ENCODE measurements at places on chromosomes 6 and 20.

- DNase-seq, result no peak
Measured at GRCh38 chr6:52871621-52872020, 31.0 kb upstream of the GSTA5 start.

- no peak for DNase-seq
Measured at GRCh38 chr20:48624315-48625020, 203.3 kb downstream of the PREX1 start.

- DNase-seq, result no peak
Measured at GRCh38 chr20:53494753-53495152, 98.9 kb downstream of the ZNF217 start.

GRCh38 chr6:50792771-50793170 is 25.9 kb upstream of the TFAP2B start:
- DNase-seq, result no peak

GRCh38 chr6:90403489-90404381 is 107.1 kb upstream of the BACH2 start:
- no peak for DNase-seq

DNA sequence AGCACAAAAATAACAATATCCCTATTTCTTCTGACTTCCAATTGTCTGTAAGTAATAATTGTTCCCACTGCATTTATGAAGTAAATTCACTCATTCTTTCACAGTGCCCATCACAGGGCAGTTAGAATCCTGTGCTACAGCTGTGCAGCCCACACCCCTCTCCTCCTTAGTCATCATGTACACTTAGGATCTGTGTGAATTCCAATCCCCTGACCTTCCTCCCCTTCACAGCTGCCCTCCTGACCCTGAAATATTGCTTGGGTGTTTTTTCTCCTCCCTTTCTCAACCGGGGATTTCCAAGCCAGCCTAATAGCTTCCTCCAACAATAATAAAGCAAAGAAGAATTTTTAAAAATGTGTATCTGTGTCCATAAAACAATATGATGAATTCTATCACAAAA is 91.5 kb upstream of the BEND6 start:
- no peak for DNase-seq

DNA sequence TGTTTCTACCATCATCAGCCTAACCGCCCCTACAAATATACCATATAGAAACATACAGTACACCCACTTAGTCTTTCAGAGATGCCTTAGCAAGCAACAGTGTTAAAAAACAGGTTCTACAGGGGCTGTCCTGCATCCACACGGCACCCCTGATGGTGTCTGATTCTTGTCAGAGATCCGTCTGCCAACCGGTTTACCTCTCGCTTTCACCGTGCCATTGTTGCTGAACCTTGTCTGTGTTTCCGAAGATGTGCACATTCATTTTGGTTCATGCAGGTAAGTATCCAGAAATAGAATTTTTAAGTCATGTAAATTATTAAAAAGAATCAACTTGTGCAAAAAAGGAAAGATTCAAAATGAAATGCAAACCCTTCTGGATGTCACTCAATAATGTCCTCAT is 52.9 kb downstream of the EPHA7 start:
- no peak for DNase-seq

DNA sequence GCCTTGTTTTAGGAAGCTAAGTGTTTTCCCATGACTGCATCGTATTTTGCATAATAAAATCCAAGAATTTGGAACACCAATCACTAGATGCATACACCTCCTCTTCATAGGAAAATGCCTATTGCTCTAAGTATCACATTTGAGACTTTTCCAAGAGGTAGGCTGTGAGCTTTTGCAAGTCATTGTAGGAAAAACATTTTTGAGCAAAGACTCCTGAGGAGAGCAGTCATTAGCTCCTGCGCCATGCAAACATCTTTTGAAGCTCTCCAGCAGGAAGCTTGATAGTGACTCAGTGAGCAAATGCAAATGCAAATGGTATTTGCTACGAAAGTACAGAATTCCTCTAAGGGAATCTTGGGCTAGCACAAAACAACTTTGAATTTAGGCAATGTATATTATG is 750.4 kb downstream of the QKI start:
- no peak for DNase-seq
